Thoracic aorta (tissue), 2 donors: ENCODE measurements at places on chromosomes 4 and X. TPM values are rescaled to one million over a fixed set of nuclear protein-coding genes. Genes with fewer than 3 reads are reported as not detected.

DNA sequence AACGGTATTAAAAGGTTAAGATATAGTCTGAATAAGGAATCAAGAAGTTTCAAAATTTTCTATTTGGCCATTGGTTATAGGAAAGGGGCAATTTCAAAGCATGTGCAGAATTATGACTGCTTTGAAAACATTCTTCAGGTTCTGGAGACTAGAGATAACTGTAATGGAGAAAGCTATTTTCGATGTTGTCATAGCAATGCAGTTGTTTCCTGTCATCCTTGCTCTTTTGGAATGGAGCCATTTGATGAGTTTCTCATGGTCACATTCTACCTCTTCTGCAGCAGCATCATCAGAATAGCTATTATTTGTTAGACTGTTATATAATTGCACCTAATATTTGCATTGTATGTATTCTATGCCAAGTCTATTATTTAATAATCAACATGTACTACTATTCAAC, 368.2 kb upstream of the NR3C2 start:
- no peaks in the 10 kb centered on the region for H3K4me1 ChIP-seq
- H3K36me3 ChIP-seq = no peaks in the 10 kb centered on the region
- no peaks in the 10 kb centered on the region for H3K27me3 ChIP-seq

DNA sequence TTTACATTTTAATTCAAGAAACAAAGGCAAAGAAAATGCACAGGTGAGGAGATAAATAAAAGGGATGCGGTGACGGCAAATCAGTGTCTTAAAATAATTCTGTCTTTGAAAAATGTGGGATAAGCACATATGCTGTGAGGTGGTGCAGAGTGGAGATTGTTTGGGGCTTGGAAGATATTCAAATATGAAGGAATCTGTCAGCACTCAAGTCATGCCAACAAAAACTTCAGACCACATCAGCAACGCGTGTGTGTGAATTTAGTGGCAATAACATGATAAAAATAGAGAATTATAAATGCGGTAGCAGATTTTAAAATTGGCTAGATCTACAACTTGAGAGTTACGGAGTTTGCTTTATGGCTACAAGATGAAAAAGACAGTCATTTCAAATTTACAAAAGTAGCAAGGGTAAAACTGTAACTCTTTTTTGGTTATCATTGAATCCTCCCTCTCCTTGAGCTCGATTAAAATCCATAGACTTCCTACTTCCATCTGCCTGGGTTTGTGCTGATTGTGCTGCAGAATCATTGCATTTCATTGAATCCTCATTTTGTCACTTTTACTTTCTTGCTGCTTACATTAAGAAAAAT, 71.5 kb upstream of the VCX2 start:
- no peaks in the 10 kb centered on the region for H3K4me1 ChIP-seq
- no peak overlapping the region for H3K27ac ChIP-seq
- no peaks in the 10 kb centered on the region for H3K27me3 ChIP-seq
- H3K36me3 ChIP-seq = no peaks in the 10 kb centered on the region
- H3K4me3 ChIP-seq = no peak overlapping the region

DNA sequence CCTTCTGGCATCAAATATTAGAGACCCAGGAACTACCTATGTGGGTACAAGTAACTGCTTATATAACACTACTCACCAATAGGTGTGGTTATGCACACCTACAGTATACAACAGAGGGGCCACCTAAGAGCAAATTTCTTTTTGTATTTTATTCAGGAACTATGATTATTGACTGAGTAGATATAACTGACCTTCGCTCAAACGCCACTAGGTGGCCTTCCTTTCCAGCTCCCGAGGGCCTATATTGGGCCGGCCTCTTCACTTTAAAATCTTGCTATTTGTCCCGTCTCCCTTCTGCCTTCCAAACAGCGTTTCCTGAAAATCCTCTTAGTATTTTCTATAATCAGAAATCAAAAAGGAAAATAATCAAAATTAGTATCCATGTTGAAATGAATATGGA, 19.9 kb upstream of the PABPC5 start:
- no peaks in the 10 kb centered on the region for H3K4me1 ChIP-seq
- no peaks in the 10 kb centered on the region for H3K27me3 ChIP-seq
- no peak for DNase-seq

DNA sequence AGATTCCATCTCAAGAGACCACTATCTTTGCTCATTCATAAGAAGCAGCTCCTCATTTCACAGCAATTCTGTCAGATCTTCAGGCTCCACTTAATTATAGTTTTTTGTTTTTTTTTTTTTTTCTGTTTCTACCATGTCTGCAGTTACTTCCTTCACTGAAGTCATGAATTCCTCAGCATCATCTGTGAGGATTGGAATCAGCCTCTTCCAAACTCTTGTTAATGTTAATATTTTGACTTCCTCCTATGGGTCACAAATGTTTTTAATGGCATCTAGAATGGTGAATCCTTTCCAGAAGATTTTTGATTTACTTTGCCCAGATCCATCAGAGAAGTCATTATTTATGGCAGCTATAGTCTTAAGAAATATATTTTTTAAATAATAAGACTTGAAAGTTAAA, 53.1 kb downstream of the BMP2K start:
- DNase-seq = no peak
- no peaks in the 10 kb centered on the region for H3K36me3 ChIP-seq
- H3K4me3 ChIP-seq = no peak overlapping the region
- H3K4me1 ChIP-seq = peaks cover 11% of the 10 kb centered on the region
- H3K27ac ChIP-seq = peak overlapping the region; percentile 88

DNA sequence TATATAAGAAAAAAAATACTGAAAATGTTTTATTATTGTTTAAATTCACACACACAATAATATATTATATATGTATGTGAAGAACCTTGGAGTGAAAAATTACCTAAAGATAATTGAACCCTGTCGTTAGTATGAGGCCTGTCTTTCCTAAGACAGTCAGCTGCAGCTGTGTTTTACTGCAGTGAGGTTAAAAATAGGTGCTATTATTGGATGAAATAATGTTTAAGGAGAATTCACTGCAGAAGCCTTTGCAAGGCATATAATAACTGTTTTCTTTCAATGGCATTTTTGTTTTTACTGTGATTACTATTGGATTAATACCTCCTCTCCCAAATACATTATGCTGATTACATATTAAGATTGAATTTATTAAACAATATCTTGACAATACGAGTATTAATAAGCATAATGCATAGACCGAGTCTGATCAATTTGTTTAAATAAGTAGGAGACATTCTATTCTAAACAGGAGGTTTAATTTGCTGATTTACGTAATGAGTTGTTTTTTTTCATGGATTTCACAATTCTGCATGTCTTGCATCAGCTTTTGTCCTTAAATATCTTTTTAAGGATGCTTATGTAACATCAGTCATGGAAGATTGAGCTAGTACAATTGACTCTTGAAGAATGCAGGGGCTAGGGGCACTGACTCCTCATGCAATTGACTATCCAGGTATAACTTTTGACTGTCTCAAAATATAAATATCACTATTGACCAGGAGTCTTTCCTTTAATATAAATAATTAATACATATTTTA, 1181.1 kb upstream of the PCDH7 start:
- no peak for DNase-seq
- H3K27ac ChIP-seq = no peak overlapping the region
- H3K4me1 ChIP-seq = no peaks in the 10 kb centered on the region
- no peaks in the 10 kb centered on the region for H3K36me3 ChIP-seq

GRCh38 chr4:54433686-54434085, 204.6 kb downstream of the PDGFRA start:
- DNase-seq = no peak
- no peaks in the 10 kb centered on the region for H3K27me3 ChIP-seq
- H3K27ac ChIP-seq = no peak overlapping the region
- H3K4me1 ChIP-seq = no peaks in the 10 kb centered on the region

GRCh38 chr4:185257086-185257485, 47.7 kb downstream of the SNX25 start:
- no peaks in the 10 kb centered on the region for H3K36me3 ChIP-seq
- no peak for DNase-seq
- peaks cover 7% of the 10 kb centered on the region for H3K4me1 ChIP-seq
- no peaks in the 10 kb centered on the region for H3K27me3 ChIP-seq
- H3K27ac ChIP-seq = no peak overlapping the region

- H3K27ac ChIP-seq = no peak overlapping the region
- no peak for DNase-seq
- H3K4me3 ChIP-seq = no peak overlapping the region
- no peaks in the 10 kb centered on the region for H3K4me1 ChIP-seq
- H3K27me3 ChIP-seq = no peaks in the 10 kb centered on the region
Observed at GRCh38 chrX:139192386-139192961, 338.1 kb upstream of the F9 start.

GRCh38 chr4:126647320-126647719, 985.4 kb upstream of the INTU start:
- no peaks in the 10 kb centered on the region for H3K27me3 ChIP-seq
- no peaks in the 10 kb centered on the region for H3K36me3 ChIP-seq
- no peak overlapping the region for H3K4me3 ChIP-seq

DNA sequence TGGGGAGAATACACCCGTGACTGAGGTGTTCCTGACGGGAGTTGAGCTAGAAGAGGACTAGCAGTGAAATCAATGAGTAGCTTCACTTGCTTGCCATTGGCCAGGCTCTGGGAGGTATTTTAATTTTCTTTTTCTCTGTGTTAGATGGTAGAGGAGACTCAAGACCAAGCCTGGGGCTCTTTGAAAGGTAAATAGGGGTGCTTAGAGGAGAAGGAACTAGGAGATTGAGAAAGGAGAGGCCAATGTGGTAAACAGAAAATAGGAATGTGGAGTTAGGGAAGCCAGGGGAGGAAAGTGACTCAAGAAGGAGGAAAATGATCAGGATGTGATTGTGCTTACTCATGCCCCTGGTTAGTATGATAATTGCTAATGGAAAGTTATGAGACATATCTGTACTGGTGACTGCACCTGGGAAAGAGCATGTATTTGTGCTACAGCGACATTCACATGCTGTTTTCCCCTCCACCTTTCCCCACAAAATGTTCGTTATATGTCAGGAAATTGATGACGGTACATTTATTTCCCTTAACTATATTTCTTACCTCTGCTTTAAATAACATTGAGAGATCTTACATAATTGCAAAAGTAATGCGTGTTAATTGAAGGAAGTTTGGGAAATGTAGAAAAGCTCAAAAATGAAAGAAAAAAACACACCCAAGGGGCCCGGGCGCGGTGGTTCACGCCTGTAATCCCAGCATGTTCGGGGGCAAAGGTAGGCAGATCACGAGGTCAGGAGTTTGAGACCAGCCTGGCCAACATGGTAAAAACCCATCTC, 16.9 kb upstream of the LRBA start:
- no peaks in the 10 kb centered on the region for H3K36me3 ChIP-seq
- peak overlapping the region; percentile 27 for H3K4me3 ChIP-seq
- H3K27me3 ChIP-seq = no peaks in the 10 kb centered on the region
- no peak overlapping the region for H3K27ac ChIP-seq
- DNase-seq = no peak

GRCh38 chr4:113998079-113998478, 18.6 kb upstream of the ARSJ start:
- no peaks in the 10 kb centered on the region for H3K4me1 ChIP-seq
- no peak for DNase-seq
- H3K4me3 ChIP-seq = no peak overlapping the region
- no peaks in the 10 kb centered on the region for H3K27me3 ChIP-seq
- no peak overlapping the region for H3K27ac ChIP-seq

- DNase-seq = no peak
- no peaks in the 10 kb centered on the region for H3K36me3 ChIP-seq
- H3K4me1 ChIP-seq = no peaks in the 10 kb centered on the region
- no peaks in the 10 kb centered on the region for H3K27me3 ChIP-seq
- H3K4me3 ChIP-seq = no peak overlapping the region
- H3K27ac ChIP-seq = no peak overlapping the region
Observed at GRCh38 chr4:144748814-144749555, 103.0 kb downstream of the HHIP start.

DNA sequence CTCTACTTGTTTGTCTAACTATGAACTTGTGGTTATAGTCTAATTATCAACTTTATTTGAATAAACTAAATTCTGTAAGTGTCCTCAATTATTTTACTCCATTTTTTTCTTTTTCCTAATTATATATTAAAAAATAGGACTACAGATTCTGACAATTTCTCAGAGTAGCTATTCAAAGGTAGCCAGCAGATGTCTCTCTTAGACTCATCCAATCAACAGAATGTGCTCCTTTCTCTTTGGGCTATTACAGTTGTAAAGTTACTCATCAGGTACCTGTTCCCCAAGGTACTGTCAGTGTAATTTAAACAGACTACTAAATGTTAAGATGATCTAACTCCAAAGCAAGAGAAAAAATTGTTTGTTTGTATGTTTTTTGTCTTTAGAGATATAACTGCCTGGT, 248.6 kb downstream of the PCDH18 start:
- no peak overlapping the region for H3K4me3 ChIP-seq
- no peak overlapping the region for H3K27ac ChIP-seq
- no peaks in the 10 kb centered on the region for H3K4me1 ChIP-seq
- DNase-seq = no peak

GRCh38 chr4:150976478-150977118, 38.5 kb downstream of the LRBA start:
- DNase-seq = no peak
- no peaks in the 10 kb centered on the region for H3K36me3 ChIP-seq
- no peak overlapping the region for H3K4me3 ChIP-seq

DNA sequence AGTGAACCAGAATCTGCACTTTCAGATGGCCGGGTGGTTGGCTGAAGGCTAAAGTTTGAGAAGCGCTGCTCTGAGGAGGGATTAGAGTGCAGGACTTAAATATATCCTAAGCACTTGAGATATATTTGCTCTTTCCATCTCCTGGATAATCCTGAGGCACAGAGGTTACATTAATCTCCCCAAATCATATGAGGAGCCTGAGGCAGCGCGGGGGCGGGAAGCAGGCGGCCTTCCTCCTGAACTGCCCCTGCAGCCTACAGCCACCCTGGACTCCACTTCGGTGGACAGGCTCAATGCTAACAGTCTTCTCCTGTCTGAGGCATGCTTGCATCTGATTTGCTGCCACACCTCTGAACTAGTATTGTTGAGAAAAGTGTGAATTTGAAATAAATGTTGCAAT, 72.5 kb downstream of the AFAP1 start:
- peaks cover 16% of the 10 kb centered on the region for H3K4me1 ChIP-seq
- H3K27me3 ChIP-seq = no peaks in the 10 kb centered on the region
- H3K36me3 ChIP-seq = no peaks in the 10 kb centered on the region

DNA sequence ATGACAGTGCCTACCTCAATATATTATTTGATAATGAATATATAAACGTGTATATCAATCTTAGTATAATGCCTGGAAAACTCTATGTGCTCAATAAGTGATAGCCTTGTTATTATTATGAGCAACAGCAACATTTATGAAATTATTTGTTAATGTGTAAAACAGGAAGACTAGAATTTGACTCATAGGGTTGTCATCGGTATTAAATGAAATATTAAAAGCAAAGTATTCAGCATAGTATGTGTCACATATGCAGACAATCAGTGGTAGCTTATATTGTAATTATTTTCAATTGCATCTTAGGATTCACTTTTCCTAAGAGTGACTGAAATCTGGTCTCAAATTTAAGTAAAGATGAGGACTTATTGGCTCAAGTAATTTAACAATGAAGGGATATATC, 24.6 kb downstream of the SPANXD start:
- no peak overlapping the region for H3K27ac ChIP-seq
- H3K4me1 ChIP-seq = no peaks in the 10 kb centered on the region
- H3K36me3 ChIP-seq = no peaks in the 10 kb centered on the region
- no peak overlapping the region for H3K4me3 ChIP-seq
- no peaks in the 10 kb centered on the region for H3K27me3 ChIP-seq
- no peak for DNase-seq

Gene QDPR
- total RNA-seq = 9.0 TPM

Gene NONO
- total RNA-seq = 243 TPM
